A673 (cell line): ENCODE measurements at places on chromosomes 7 and 10.

DNA sequence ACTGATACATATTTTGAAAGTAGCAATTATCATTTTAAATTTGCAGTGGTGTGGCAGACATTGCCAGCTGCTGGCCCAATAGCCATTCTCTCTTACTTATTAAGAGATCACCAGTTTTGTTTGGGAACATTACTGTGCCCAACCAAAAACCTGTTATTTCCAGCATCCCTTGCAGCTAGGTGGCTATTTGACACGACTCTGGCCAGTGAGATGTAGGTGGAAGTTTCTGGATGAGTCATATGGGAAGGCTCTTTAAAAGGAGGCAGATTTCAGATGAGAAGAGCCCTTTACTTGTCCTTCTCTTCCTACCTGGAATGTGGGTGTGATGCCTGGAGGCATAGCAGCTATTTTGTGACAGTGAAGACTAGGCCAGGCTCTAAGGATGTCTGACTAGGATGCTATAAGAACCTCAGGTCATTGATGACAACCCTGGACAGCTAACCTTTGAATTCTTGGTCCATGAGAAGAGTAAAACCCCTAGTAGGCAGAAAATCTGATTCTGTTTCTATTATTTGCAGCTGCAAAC lies 77.9 kb downstream of the CARD11 start:
- no peak for DNase-seq

GRCh38 chr10:66680886-66681285 lies 244.9 kb upstream of the LRRTM3 start:
- DNase-seq, result no peak

DNA sequence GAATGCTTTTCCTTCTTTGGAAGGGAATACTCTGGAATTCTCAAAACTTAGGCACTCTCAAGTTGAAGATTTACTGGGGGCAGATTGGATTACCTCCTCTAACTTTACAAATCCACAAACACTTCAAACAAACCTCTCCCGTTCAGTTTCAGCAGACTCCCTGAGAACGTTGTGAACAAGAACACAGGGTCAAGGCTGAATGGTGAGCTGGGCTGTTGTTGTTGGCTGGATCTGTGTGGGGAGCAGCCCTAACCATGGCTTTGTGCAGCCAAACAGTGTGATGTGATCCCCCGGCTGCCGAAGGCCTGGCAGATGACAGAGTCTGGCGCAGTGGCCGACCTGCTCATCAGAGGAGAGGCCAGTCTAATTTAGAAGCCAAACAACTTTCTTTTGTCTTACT lies 93.1 kb downstream of the BMPER start:
- DNase-seq, result no peak

DNA sequence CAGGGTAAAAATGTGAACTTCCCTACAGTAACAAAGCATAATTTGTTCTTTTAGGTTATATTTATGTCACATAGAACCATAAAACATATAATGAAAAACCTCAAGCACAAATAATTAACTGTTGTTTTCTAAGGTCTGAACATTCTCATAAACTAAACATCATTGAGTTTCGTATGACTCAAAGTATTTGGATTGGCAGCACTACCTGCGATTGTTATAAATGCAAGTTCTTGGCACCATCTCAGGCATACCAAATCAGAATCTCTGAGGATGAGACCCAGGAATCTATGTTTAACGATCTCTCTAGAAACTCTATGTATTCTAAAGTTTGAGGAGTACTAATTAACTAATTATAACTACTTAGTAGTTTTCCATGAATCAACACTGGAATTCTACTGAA lies 22.5 kb downstream of the ORC5 start:
- DNase-seq, result no peak

DNA sequence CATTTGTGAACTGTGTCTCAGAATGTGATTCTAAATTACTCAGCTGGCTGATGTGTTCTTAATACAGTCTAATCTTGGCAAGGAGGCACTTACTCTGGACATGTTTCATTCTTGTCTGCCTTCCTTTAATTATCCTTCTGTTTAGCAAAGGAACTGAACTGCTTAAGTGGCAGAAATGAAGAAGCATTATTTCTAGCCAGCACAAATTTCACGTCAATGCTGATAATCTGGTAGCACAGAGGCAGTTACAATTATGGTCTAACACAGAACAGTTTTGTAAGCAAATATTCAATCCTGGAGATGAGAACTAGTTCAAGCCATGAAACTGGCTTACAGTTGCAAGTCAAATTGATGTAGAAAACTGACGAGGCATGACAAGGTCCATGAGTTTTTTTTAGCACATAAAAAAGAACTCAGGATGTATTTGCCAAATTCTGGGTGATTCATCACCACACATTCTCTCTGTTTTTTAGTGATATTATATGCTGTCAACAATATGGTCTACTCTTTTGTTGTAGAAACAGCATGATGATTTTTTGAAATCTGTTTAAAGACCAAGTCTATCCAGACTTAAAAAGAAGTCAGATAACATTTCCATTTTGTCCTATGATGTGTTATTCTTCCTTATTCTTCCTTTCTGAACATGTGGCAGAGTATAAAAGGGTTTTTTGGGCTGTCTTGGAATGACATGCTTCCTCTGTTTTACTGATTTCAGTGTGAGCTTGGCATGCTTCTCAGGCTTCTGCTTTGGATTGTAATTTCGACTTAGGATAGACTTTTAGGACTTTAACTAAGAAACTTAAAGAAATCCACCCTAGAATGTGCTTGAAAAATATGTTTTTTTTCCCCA lies 154.8 kb downstream of the DNAJB9 start:
- DNase-seq, result no peak

GRCh38 chr7:4136036-4136435 lies 546.1 kb upstream of the FOXK1 start:
- no peak for DNase-seq

GRCh38 chr7:20133803-20134202 lies 83.4 kb downstream of the MACC1 start:
- DNase-seq, result no peak

- DNase-seq, result no peak
These were observed 143.7 kb downstream of the GPAM start for GRCh38 chr10:112039823-112040222.

GRCh38 chr10:116121640-116122525 lies 151.1 kb downstream of the GFRA1 start:
- DNase-seq, result no peak

DNA sequence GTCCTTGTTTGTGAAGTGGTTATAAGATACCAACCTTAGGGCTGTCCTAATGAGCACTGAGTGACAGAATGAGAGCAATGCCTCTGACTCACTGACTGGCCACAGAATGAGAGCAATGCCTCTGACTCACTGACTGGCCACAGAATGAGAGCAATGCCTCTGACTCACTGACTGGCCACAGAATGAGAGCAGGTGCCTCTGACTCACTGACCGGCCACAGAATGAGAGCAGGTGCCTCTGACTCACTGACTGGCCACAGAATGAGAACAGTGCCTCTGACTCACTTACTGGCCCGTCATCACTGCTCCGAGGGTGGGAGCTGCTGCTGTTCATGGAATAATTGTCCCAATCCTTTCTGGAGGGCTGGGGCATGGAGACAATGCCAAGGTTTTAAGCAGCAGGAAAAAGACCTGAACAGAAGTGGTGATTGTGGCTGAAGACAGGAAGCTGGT lies 265.2 kb upstream of the PPP2R2D start:
- DNase-seq, result no peak

DNA sequence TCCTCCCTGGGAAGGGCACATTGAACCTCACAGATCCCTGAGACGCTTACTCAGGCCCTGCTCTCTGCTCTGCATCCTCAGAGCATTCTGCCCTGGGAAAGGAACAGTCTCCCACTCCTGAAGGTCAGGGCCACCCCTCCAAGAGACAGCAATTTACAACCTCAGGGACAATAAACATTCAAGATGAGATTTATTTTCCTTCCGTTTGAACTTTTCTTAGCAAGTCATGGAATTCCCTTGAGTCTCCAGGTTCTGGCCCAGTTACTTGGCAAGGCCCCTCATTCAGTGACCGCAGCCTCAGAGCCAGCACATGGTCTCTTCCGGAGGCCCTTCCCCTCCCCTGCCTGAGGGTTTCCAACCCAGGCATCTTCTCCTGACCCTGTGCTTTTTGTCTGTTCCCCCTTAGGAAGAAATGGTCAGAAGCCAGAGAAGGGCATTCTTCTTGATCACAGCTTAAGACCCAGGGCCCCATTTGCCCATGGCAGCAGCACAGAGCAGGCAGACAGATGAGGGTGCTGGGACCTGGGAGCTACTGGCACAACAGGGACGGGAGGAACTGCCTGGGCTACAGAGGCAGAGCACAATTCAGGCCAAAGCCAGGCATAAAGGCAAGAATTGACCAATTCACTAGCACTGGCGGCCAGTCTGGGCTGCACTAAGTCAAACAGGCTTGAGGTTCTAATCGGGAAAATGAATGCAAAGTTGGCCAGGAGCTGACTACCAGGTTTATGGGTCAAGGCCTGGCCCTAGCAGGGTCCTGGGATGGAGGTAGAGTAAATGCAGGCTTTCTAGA lies 56.7 kb downstream of the VSTM4 start:
- DNase-seq, result no peak

- no peak for DNase-seq
These were observed 899.1 kb upstream of the AUTS2 start for GRCh38 chr7:68699090-68699711.

DNA sequence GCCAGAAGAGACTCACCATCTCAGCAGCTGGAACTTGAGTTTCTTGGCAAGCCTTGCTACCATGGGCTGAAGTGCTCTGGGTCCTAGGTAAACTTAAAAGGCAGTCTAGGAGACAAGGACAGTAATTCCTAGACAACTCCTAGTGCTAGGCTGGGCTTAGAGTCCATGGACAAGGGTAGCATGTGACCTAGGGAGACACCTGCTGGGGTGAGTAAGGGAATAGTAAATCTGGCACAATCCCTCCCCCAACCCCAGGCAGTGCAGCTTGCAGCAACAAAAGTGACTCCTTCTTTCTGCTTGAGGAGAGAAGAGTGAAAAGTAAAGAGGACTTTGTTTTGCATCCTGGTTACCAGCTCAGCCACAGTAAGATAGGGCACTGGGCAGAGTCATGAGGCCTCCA lies 316.5 kb upstream of the IMMP2L start:
- DNase-seq, result no peak

- no peak for DNase-seq
These were observed 145.3 kb downstream of the NOC3L start for GRCh38 chr10:94217411-94217810.
